H54 (cell line): ENCODE measurements at places on chromosomes 5 and 9.

- DNase-seq, result no peak
Observed at GRCh38 chr5:133967698-133968203, 674 bp downstream of the C5orf15 start.

GRCh38 chr5:36689225-36689624, 82.8 kb downstream of the SLC1A3 start:
- no peak for DNase-seq

- no peak for DNase-seq
Observed at GRCh38 chr9:83526901-83527300, 11.3 kb downstream of the FRMD3 start.

- DNase-seq, result no peak
Observed at GRCh38 chr9:87338088-87338989, 159.3 kb upstream of the DAPK1 start.

DNA sequence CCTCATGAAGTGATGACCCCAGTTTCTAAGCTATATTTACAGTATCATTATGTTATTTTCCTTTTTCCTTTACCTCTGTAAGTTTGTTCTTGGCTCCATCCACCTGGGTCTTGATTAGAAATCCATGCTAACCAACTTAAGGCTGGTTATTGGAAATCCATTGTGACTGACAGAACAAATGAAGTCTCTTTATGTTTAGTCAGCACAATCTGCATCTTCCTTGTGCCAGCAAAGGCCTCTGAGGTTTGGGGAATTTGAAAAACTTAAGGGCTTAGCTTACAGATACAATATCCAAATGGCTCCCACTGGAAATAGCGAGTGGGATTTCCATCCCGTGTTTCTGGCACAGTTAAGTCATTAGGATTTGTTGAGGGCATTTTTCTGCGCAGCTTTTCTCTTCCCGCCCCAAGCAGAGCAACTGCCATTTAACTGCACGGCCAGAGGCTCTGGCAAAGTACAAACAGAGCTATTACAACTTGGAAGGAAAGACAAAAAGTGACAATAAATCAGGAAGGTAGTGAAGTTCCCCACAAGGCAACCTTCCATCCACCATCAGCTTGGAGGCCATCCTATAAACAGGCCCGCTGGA, 64.2 kb downstream of the DCP2 start:
- DNase-seq, result no peak

DNA sequence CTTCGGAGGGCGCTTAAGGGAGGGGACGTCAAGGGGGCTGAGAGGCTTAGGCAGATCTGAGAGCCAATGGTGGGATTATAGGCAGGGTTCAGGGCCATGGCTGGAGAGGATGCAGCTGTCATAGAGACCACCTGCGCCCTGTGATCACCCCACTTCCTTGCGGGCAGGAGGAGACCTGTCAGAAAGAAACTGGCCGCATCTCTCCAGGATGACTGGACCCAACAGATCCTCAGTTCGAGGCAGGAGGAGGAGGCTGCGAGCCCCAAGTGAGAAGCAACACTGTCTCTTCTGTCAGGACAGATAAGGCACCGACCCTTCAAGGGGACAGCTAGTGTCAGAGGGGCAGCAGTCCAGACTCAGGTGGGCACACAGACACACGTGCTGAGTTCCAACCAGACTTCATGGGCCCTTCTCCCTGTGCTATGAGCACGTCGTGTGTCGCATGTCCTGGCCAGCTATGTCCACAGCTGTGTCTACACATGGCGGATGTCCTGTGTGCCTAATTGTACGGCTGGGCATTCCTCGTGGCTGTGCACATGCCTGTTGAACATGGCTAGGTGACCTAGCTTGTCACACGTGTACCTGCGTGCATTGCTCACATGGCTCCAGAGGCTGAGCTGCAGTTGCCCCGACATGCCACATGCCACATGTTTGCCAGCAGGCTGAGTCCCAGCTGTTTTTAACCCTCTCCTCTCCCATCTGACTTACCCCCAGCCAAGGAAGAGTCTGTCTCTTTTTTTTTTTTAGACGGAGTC, 583 bp upstream of the AQP3 start:
- no peak for DNase-seq

DNA sequence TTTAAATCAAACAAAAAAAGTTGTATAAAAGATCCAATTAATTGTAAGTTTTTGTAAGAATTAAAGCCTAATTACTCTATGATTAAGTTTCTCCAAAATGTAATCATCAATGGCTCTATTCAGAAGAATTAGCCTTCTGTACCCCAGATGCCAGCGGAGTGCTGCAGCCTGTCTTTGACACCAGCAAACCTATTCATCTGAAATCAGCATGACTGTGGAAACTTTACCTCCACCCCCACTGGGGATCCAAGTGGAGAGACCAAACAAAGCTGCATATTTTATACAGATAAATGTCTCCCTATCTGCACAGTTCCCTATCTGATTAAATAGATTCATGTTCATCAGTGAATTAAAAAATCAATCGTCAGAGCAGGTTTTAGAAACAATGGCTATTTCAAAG, 426.8 kb downstream of the KIAA0825 start:
- DNase-seq, result no peak

DNA sequence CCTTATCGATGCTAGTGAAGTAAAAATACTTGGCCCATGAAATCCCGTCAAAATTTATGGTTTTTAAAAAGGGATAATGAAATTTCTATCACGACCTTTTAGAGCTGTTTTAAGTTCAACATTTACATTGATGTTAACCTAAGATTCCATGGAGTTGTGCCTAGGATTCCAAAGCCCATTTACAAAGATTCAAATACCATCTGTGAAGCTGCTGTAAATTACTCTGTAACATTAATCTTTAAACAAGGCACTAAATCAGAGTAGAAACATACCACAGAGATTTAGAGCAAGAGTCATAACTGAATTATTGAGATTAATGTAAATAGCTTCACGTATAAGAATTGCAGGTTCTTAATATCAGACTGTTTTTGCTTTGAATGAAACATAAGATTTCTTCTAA, 17.7 kb downstream of the POU5F2 start:
- DNase-seq, result no peak

DNA sequence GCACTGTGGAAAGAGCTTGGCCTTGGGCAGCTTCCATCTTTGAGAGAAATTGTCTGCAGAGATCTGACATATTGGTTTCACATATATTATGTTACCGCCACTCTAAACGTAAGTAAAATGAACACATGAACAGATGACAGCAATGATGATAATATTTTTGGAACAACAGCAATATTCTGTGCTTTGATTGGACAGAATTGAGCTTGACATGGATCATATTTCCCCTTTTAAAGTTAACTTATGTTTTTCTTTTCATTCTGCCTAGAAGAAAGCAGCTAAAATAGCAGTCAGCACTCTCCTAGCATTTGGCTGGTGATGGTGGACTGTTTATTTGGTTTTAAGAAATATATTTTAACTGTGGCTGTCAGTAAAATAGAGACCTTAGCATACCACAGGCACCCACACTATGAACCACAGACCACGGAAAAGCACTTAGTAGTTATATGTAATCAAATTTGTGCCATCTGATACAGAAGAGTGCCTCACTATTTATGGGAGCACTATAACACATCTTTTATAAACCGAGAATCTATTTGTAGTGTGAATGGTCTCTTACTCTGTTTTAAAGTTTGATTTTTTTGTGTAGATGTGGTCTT, 1.8 kb upstream of the CFAP95 start:
- no peak for DNase-seq

- DNase-seq, result peak; percentile 92
Observed at GRCh38 chr5:150208187-150209098, 18.6 kb downstream of the SLC6A7 start.

- DNase-seq, result no peak
Observed at GRCh38 chr5:76489877-76490688, 87.0 kb downstream of the IQGAP2 start.

GRCh38 chr5:130206686-130207085, 302.4 kb downstream of the CHSY3 start:
- DNase-seq, result no peak
